ENCODE measurements at places on chromosomes 4 and X. TPM values are rescaled to one million over a fixed set of nuclear protein-coding genes. Genes with fewer than 3 reads are reported as not detected.

GRCh38 chr4:36351082-36351666 lies 69.8 kb downstream of the DTHD1 start:
- no peak overlapping the region for H3K4me3 ChIP-seq
- H3K4me1 ChIP-seq, result no peaks in the 10 kb centered on the region
- H3K27ac ChIP-seq, result no peak overlapping the region
- no peaks in the 10 kb centered on the region for H3K36me3 ChIP-seq
- DNase-seq, result no peak

PPP4R3C gene
- not detected for total RNA-seq

- peaks cover 5% of the 10 kb centered on the region for H3K27me3 ChIP-seq
- no peaks in the 10 kb centered on the region for H3K36me3 ChIP-seq
- H3K4me1 ChIP-seq, result peaks cover 33% of the 10 kb centered on the region
- H3K27ac ChIP-seq, result no peak overlapping the region
Observed at GRCh38 chr4:7653510-7654369, 219.0 kb upstream of the PSAPL1 start.

DNA sequence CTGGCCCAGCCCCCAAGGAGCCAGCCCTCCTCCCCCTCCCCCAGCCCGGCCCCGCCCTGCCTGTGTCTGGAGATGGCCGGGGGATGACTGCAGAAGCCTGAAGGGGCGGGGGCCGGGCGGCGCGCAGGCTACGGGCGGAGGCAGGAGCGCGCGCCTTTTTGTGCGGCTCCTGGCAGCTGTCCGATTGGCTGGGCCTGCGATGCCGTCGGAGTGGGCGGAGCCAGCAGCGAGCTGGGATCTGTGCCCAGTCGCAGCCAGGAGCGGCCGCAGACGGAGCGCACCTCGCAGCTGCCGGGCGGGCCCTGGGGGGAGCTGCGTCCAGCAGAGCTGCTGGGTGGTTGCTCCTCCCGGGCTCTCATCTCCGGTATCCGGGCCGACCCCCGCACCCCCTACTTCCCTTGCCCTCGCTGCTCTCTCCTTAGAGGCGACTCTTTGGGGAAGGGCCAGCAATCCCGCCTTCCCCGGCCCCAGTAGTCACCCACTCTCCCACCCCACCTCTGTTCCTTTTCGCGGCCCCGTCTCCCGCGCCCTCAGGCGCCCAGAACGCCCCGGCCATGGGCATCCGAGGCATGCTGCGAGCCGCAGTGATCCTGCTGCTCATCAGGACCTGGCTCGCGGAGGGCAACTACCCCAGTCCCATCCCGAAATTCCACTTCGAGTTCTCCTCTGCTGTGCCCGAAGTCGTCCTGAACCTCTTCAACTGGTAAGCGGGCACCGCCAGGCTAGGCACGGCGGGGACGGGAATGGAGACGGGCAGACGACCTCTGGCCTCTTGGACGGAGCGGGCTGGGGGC lies at the start of gene GABRQ:
TSS of gene GABRQ (plus strand) at position 247 of the 794 bp plus-strand sequence. CDS start at position 555, 308 bp downstream.
- no peak within 1 kb of the TSS for H3K27ac ChIP-seq
- no peak within 1 kb of the TSS for H3K4me3 ChIP-seq
- H3K36me3 ChIP-seq, result no peaks in the 10 kb centered on the region

GRCh38 chr4:8722556-8722955 lies 130.0 kb downstream of the CPZ start:
- H3K4me1 ChIP-seq, result no peaks in the 10 kb centered on the region
- no peaks in the 10 kb centered on the region for H3K36me3 ChIP-seq
- no peak for DNase-seq
- H3K27me3 ChIP-seq, result peaks cover 7% of the 10 kb centered on the region
- no peak overlapping the region for H3K4me3 ChIP-seq
- no peak overlapping the region for H3K27ac ChIP-seq

MAGEA2 gene
- total RNA-seq, result not detected

- H3K27me3 ChIP-seq, result no peaks in the 10 kb centered on the region
- H3K36me3 ChIP-seq, result no peaks in the 10 kb centered on the region
- H3K4me3 ChIP-seq, result no peak overlapping the region
- DNase-seq, result no peak
Observed at GRCh38 chr4:57943682-57944081, 833.5 kb upstream of the IGFBP7 start.

DNA sequence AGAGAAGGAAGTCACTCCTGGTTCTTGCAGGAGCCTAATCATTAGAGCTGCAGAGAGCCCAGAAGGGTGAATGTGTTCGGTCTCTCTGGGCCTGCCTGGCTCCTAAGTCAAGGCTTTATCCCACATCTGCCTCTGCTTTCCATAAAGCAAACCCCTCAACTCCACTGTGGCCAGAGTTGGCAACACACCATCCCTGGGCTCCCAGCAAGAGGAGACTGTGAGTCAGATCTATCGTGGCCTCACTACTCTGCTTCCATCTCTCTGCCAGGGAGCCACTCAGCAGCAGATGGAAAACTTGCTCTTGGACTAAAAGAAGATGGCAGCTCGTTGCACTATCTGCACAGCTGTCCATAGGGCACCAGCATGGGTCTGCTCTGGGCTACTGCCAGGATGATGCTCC lies 348.2 kb downstream of the FBXW7 start:
- no peaks in the 10 kb centered on the region for H3K36me3 ChIP-seq
- H3K27me3 ChIP-seq, result peaks cover 3% of the 10 kb centered on the region
- DNase-seq, result peak; percentile 5
- H3K4me1 ChIP-seq, result peaks cover 2% of the 10 kb centered on the region
- no peak overlapping the region for H3K27ac ChIP-seq

FGF5 gene
- 545 TPM for total RNA-seq

DNA sequence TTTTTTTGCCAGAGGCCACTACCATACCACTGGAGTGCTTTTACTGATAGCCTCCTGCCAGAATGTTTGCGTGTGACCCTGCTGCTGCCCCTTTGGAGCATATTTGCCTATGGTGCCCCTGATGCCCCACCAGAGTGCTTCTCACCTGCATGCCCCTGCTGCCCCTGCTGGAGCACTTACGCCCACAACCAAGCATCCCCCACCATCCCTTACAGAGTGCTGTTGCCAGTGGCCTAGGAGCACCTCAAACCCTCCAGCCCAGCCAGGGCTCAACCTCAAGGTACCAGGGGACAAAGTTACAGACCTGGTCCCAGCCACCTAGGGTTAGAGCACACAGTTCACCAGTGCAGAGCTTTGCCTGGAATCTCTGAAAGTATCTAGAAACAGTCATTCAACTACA lies 207.2 kb downstream of the CFAP299 start:
- no peak overlapping the region for H3K4me3 ChIP-seq
- DNase-seq, result no peak
- H3K4me1 ChIP-seq, result peaks cover 36% of the 10 kb centered on the region
- peaks cover 2% of the 10 kb centered on the region for H3K27me3 ChIP-seq
- H3K36me3 ChIP-seq, result peaks cover 4% of the 10 kb centered on the region
- no peak overlapping the region for H3K27ac ChIP-seq

DNA sequence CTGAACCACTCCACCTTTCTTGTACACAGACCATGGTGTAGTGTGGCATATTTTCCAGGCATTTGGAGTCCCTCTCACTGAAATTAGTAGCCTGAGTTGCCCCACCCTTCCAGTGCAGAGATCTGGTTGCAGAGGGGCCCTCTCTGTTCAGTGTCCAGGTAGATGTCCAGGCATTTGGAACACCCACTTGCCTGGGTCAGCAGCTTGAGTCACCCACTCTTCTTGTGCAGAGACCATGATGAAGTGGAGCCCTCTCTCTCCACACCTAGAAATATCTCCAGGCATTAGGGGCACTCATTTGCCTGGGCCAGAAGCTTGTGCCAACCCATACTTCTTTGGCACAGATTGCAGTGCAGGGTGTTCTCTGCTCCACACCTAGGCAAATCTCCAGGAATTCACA lies 2733.3 kb downstream of the PCDH7 start:
- no peak overlapping the region for H3K27ac ChIP-seq
- H3K4me1 ChIP-seq, result no peaks in the 10 kb centered on the region
- H3K36me3 ChIP-seq, result no peaks in the 10 kb centered on the region
- H3K4me3 ChIP-seq, result no peak overlapping the region

PLAC1 gene
- not detected for total RNA-seq

DNA sequence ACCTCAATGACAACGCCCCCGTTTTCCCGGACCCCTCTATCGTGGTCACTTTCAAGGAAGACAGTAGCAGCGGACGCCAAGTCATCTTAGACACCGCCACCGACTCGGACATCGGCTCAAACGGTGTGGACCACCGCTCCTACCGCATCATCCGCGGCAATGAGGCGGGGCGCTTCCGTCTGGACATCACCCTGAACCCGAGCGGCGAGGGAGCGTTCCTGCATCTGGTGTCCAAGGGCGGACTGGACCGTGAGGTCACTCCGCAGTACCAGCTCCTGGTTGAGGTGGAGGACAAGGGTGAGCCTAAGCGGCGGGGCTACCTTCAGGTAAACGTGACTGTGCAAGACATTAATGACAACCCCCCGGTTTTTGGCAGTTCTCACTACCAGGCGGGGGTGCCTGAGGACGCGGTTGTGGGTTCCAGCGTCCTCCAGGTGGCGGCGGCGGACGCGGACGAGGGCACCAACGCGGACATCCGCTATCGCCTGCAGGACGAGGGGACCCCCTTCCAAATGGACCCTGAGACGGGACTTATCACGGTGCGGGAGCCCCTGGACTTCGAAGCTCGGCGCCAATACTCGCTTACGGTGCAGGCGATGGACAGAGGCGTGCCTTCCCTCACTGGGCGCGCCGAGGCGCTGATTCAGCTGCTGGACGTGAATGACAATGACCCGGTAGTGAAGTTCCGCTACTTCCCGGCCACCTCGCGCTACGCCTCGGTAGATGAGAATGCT lies 2.2 kb downstream of the FAT4 start:
- peaks cover 41% of the 10 kb centered on the region for H3K36me3 ChIP-seq
- DNase-seq, result peak; percentile 23
- H3K4me3 ChIP-seq, result peak overlapping the region; percentile 93
- H3K27me3 ChIP-seq, result 0 out of 2 replicates have a peak, but pooled peaks cover 1% of the 10 kb centered on the region

GRCh38 chr4:115529126-115529525 lies 415.7 kb upstream of the NDST4 start:
- H3K27me3 ChIP-seq, result no peaks in the 10 kb centered on the region
- no peak for DNase-seq
- H3K4me3 ChIP-seq, result no peak overlapping the region
- H3K36me3 ChIP-seq, result no peaks in the 10 kb centered on the region

GAGE1 gene
- total RNA-seq, result not detected

NDST3 gene
- not detected for total RNA-seq

GRCh38 chrX:125204681-125205132 lies 115.0 kb upstream of the TEX13C start:
- no peaks in the 10 kb centered on the region for H3K4me1 ChIP-seq
- no peak for DNase-seq
- H3K4me3 ChIP-seq, result no peak overlapping the region

TAF1 gene
- total RNA-seq, result 21.0 TPM

DNA sequence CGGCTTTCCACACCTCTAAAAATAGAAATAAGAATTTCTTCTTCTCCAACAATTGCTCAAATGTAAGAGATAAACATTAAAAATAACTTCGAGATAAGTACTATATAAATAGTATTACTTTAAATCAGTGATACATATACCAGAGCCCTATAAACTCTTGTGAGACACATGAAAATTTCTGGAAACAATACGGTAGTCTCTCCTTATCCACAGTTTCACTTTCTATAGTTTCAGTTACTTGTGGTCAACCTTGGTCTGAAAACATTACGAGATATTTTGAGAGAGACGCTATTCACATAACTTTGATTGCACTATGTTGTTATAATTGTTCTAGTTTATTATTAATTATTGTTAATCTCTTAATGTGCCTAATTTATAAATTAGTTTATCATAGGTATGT lies 101.5 kb upstream of the CXXC4 start:
- H3K36me3 ChIP-seq, result no peaks in the 10 kb centered on the region
- H3K27ac ChIP-seq, result no peak overlapping the region

DNA sequence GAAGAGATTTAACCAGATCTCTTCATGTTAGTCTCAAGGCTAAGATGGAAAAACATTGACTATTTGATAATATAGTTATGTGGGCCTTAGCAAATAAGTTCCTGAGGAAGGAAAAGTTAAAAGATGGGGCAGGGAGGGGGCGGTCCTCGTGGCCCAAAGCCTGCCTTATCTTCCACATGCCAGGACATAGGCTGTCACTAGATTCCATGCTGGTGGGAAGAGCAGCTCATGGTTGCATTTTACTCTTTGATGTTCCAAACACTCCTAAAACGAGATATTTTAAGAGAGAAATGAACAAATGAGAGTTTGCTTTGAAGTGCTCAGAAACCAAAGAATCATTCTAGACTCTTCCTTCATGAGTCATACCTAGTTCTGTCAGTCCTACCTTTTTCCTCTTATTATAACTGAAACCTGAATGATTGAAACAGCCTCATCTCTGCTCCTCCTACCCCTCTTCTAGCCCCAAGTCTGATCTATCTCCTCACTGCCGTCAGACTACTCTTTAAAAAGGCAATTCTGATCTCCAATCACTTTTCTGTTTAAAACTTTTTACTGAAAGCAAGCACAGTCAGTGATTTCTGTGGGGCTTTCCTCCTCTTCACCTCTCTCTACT lies 25.1 kb downstream of the RAB9B start:
- H3K4me1 ChIP-seq, result peaks cover 5% of the 10 kb centered on the region
- no peak overlapping the region for H3K27ac ChIP-seq
- H3K4me3 ChIP-seq, result no peak overlapping the region
- no peaks in the 10 kb centered on the region for H3K36me3 ChIP-seq
- DNase-seq, result no peak

- no peak overlapping the region for H3K4me3 ChIP-seq
- peaks cover 25% of the 10 kb centered on the region for H3K4me1 ChIP-seq
- H3K27me3 ChIP-seq, result peaks cover 1% of the 10 kb centered on the region
- peak; percentile 61 for DNase-seq
- H3K27ac ChIP-seq, result no peak overlapping the region
- H3K36me3 ChIP-seq, result peaks cover 14% of the 10 kb centered on the region
Observed at GRCh38 chr4:94603170-94603747, 151.5 kb downstream of the PDLIM5 start.

DNA sequence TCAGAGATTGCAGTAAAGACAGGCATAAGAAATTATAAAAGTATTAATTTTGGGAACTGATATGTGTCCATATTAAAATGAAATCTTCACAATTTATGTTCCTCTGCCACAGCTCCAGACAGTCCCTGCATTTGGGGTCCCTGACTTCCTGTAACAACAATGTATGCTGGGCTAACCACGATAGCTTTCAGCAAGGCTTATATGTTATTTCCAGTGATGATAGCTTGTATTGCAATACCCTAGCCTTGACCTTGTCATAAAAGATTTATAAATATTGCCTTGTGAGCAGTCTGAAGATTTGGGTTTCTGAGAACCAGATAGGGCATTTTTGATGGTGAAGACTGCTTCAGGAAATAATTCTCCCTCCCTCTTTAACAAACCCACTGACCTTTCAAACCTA lies 129.5 kb downstream of the PCDH10 start:
- H3K4me1 ChIP-seq, result no peaks in the 10 kb centered on the region
- no peak overlapping the region for H3K27ac ChIP-seq
- H3K27me3 ChIP-seq, result no peaks in the 10 kb centered on the region
- DNase-seq, result no peak
- peaks cover 9% of the 10 kb centered on the region for H3K36me3 ChIP-seq
- no peak overlapping the region for H3K4me3 ChIP-seq

DNA sequence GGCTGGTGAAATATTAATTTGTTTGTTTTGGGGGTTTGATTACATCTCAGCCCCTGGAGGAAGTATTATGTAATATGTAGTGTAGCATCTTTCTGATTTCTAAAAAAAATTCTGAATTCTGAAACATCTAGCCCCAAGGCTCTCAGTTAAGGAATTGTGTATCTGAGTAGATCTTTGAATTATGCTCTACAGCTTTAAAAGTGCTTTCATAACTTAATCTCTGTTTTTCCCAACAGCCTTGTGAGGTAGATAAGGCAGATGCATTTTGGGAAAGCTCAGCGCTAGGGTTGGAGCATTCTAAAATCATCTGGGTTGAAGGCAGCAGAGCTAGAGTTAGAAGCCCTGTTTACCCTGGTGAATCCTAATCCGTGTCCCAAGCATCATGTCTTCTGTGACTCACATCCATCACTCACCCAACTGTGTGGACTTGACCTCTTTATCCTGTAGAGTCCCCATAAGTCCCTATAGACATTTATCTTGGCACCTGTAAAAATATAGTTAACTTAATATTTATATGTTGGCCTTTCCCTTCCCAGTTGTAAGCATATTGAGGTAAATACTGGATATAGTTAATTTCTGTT lies 49.8 kb downstream of the FNIP2 start:
- peaks cover 67% of the 10 kb centered on the region for H3K4me1 ChIP-seq
- H3K4me3 ChIP-seq, result no peak overlapping the region
- peaks cover 8% of the 10 kb centered on the region for H3K27me3 ChIP-seq
- peaks cover 2% of the 10 kb centered on the region for H3K36me3 ChIP-seq

Data from HFFc6 (cell line).